ENCODE measurements at places on chromosomes 16 and 17. TPM values are rescaled to one million over a fixed set of nuclear protein-coding genes. Genes with fewer than 3 reads are reported as not detected.
A peak's percentile ranks its signal among the peaks of the same experiment; 100 is the strongest.

DNA sequence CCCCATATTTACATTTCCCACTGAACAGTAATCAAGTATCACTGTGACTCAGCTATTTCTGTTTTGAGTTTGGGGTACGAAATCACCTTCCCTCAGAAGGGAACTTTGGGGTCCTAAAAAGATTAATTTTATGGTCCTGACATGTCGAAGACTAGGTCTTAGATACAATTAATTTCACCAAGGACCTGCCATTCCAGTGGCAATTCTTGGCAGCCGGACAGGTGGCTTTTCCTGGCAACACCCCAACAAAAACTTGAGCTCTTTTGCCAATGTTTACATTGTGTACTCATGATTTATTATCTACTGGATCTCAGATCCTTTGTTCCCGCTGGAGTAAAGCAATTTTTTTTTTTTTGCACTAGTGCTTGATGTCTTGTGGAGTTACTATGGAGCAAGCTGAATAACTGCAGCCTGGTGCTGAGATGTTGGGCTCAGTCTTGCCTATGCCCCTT is 14.4 kb downstream of the SLFN5 start:
- no peak for DNase-seq

WFIKKN1 gene
- 1.6 TPM for polyA plus RNA-seq

- no peak for DNase-seq
These were observed 11.3 kb upstream of the HOXB2 start for GRCh38 chr17:48556229-48556575.

GRCh38 chr16:49866595-49867071 is 10.7 kb upstream of the ZNF423 start:
- no peak for DNase-seq

GRCh38 chr17:74711058-74711824 is 1.5 kb downstream of the CD300LF start:
- DNase-seq = no peak

DNA sequence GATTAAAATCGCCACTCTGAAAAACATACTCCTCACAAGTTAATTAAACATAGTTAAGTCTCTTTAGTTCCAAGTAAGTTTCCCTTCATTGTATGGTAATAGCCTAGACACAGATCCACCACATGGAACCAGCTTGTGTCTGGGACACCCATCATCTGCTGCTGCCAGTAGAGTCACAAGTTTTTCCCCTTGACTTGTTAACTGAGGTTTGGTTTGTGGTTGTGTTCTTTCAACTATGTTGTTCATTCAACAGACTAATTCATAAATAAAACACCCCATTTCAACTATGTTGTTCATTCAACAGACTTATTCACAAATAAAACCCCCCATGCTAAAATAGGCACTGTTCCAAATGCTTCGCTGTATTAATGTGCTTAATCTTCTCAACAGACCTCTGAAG is 24.4 kb downstream of the YWHAE start:
- no peak for DNase-seq

PTX4 gene
- 0.19 TPM for polyA plus RNA-seq

MMP28 gene
- polyA plus RNA-seq = 7.5 TPM

GDPD1 gene
- polyA plus RNA-seq = 3.6 TPM

TEKT1 gene
- polyA plus RNA-seq = 0.25 TPM

DNA sequence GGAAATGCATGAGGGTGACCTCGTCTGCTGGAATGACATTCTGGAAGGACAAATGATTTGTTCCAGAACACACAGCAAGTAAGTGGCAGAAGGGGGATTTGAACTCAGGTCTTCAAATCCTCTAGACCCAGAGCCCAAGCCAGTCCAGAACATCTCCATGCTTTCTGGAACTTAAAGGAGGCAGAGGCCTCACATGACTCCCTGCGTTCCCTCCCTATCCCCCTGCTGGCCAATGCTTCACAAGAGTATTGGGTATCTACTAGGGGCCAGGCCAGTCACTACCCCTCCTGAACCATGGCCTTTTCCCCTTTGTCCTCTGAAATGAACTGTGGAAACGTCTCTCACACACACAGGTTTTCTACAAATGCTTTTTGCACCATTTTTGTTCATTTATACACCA is 7.6 kb upstream of the BEAN1 start:
- no peak for DNase-seq

GRCh38 chr16:85535352-85536072 is 77.6 kb upstream of the GSE1 start:
- peak; percentile 91 for DNase-seq

- DNase-seq = no peak
These were observed 791 bp upstream of the C17orf75 start for GRCh38 chr17:32342603-32343325.

TP53TG3C gene
- polyA plus RNA-seq = not detected

DNA sequence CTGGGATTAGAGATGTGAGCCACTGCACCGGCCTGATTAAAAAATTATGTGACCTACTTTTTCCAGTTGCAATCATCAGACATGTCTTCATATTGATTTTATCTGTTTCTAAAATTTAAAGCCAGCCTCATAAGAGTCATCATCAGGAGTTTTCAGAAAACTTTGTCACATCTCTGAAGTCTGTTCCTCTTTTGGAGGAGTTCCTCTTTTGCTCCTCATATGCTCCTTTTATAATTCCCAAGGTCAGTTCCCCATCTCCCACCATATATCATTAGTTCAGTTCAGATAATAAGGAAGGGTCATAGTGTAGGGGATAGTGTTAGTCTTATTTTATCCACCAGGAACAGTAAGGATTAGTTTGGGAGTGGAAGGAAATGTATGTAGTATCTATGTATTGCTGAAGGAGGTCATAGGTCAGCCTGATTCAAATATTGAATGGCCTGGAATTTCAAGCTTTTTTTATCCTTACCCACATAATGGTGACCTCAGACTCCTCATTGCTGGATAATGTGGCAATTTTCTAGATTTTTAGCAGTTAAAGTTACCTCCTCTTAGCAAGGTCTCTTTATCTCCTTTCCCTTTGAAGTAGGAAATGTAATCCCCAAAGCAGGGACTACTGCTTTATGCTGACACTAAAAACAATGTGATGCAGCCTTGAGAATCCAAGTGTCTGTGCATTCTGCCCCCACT is 13.8 kb upstream of the DUSP14 start:
- no peak for DNase-seq

VPS35 gene
- polyA plus RNA-seq = 158 TPM

- DNase-seq = peak; percentile 51
These were observed 51.8 kb downstream of the BEAN1 start for GRCh38 chr16:66478733-66479511.

DNA sequence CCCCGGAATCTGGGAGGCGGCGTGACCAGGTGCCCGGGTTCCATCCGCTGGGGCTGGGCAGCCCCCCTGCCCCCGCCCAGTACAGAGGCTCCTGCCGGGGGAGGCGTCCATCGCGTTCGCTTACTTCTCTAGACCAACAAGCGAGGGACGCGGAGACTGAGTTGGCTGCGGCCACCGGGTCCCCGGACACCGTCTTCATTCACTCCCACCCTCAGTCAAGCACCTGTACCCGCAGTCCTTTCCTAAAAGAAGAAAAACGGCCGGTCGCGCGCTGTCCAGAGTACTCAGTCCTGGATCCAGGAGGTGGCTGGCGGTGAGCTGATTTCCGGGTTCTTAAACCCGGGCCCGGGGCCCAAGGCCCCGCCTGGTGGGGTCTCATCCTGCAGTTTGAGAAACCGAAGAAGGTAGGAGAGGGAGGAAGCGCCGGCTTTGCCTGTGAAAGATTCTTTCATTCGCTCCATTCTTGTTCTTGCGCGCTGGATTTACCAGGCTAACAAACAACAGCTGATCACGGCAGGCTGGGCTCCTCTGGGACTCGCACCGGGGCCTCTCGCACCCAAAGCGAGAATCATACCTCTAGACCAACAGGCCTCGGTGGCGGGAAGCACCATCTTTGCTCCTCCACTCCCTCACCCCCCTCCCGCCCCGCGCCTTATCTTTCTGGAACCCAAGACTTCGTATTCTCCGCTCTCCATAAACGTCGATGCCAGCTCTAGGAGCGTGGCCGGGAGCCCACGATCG is 17.4 kb upstream of the OR1F1 start:
- DNase-seq = no peak

DNA sequence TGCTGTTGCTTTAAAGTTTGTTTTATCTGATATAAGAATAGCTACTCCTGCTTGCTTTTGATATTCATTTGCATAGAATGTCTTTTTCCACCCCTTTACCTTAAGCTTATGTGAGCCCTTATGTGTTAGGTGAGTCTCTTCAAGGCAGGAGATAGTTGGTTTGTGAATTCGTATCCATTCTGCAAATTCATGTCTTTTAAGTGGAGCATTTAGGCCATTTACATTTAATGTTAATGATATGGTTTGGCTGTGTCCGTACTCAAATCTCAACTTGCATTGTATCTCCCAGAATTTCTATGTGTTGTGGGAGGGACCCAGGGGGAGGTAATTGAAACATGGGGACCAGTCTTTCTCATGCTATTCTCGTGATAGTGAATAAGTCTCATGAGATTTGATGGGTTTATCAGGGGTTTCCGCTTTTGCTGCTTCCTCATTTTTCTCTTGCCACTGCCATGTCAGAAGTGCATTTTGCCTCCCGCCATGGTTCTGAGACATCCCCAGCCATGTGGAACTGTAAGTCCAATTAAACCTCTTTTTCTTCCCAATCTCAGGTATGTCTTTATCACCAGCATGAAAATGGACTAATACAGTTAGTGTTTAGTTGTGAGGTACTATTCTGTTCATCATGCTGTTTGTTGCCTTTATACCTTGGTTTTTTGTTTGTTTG is 27.2 kb downstream of the ATF7IP2 start:
- no peak for DNase-seq

- DNase-seq = no peak
These were observed 1.4 kb downstream of the KRTAP29-1 start for GRCh38 chr17:41301204-41301790.

SLC38A8 gene
- polyA plus RNA-seq = 0.12 TPM

DNA sequence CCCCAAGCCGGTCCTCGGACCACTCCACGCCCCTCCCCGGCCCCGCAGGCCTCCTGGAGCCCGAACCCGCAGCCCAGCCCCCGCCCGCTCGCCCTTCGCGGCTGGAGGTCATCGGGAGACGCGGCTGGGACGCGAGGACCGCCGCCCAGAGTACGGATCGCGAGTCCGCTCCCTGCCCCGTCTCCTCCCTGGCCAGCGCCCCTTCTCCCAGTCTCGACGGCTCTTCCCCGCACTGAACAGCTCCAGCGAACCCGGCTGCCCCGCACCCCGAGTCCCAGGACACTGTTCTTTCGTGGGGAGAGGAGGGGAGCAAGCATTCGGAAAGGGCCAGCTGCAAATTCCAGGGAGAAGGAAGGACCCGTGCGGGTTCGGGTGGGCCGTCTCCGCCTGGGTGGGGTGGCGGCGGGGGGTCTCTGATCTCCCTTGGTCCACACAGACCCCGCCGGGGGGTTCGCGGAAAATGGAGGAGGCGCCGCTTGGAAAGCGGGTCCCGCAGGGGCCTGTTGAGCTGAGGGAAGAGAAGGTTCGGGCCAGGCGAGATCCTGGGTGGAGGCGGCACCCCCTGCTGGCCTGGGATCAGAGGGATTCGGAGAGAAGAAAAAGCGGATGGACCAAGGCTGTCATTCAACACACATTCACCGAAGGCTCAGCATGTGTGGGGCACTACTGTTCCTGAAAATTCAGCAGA is 632 bp upstream of the RTN4RL1 start:
- peak; percentile 61 for DNase-seq

DNA sequence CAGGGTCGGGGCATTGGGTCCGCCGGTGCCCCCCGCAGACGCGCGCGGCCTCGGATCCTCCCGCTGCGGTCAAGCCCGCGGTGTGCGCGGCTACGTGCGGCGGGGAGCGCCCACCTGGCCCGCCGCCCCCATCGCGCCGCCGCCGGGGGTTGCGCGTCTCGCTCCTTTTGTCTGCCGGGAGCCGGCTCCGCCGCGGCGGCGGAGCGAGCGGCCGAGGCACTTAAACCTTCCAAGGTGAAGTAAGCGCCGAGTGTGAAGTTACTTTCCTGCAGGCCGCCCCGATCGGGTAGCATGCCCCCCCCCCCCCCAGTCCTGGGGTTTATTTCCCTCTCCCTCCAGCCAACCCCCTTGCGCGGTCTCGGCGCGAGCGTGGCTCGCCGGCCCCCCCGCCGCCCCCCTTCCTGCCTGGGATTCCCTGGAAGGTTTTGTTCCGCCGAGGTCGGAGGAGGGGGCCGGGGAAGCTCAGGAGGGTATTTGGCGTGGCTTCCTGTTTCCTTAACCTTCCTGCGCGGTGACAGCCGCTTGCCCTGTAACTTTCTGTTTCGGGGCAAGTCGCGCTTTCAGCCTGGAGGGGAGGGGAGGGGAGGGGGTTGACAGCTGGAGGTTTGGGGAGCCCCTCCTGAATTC is 56.6 kb upstream of the GSE1 start:
- no peak for DNase-seq

FBXW10B gene
- polyA plus RNA-seq = 1.9 TPM

PDILT gene
- polyA plus RNA-seq = not detected
